T-helper 9 cell (primary cell): ENCODE measurements at places on chromosomes 3 and 15.

DNA sequence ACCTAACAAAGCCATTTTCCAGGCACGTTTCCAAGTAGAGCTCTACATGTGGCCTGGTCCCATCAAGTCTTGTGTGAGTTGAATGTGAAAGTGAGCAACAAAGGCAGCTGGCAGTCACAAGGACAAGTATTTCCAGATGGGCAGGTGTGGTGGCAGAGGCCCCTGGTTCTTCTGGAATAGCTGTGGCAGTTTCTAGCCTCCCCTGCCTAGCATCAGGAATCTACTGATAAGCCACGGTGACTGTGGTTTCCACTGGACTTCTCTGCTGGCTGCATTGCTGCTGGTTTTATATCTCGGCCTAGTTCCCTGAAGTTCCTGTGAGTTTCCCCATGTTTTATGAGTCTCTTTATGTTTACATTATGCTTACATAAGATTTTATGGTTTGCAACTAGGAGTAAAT is 117.7 kb downstream of the GOLIM4 start:
- DNase-seq, result no peak

- no peak for DNase-seq
These were observed at the start of gene CSPG4 for GRCh38 chr15:75712668-75713337. TSS of gene CSPG4 (minus strand) at chr15:75712848. CDS start at chr15:75712755, 93 bp downstream.

DNA sequence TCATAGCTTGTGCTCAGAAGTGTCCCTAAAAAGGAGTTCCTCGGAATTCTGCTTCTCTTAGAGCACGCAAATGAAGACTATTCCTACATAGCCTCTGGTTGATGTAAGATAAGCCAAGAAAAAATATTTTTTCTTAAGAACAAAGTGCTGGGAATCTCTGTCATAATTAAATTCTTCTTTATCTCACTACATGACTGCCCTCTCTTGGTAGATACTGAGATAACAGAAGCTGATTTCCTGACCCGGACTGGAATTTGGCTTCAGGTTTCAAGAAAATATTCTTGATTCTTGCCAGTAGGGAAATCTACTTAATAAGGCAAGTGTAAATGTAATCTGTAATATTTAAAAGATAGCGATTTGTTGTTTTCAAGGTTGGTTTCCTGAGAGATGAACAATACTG is 31.3 kb upstream of the SETMAR start:
- DNase-seq, result no peak

DNA sequence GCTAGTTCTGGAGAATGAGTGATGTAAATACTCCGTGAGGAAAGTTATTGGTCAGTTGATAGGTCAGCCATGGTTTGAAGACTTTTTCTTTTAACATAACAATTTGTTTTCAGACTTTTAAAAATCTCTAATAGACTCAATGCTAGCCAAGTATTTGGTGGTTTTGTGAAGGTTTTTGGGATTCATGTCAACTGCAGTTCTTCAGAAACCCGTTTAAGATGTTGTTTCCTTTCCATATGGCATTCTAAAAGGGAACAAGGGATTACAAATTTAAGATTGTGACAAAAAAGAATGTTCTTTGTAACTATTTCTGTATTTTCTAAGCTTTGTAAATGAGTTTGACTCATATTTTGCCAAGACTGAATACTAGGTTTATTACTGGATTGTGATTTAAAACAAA is 281.7 kb upstream of the COL8A1 start:
- no peak for DNase-seq

DNA sequence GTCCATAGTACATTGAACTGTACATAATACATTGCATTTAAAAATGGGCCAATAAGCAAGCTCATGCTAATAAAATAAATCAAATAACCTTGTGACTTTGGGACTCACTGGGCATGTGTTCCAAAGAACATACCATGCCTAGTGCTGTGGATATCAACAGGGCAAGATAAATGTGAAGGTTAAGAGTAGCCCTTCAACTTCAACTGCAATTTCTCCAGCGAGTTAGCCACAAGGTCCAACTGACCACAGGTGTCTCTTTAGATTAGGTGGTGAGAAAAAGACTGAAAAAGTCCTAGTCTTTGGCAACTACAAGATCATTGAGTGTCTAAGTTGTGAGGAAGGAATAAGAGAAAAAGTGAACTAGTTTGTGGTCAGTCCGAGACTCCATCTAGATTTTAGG is 78.3 kb upstream of the ATP11B start:
- DNase-seq, result no peak

- DNase-seq, result no peak
These were observed 13.6 kb downstream of the IGDCC4 start for GRCh38 chr15:65409036-65409631.
